ENCODE measurements at places on chromosomes 13 and 19. TPM values are rescaled to one million over a fixed set of nuclear protein-coding genes. Genes with fewer than 3 reads are reported as not detected.

Gene CALR3
- not detected for total RNA-seq

DNA sequence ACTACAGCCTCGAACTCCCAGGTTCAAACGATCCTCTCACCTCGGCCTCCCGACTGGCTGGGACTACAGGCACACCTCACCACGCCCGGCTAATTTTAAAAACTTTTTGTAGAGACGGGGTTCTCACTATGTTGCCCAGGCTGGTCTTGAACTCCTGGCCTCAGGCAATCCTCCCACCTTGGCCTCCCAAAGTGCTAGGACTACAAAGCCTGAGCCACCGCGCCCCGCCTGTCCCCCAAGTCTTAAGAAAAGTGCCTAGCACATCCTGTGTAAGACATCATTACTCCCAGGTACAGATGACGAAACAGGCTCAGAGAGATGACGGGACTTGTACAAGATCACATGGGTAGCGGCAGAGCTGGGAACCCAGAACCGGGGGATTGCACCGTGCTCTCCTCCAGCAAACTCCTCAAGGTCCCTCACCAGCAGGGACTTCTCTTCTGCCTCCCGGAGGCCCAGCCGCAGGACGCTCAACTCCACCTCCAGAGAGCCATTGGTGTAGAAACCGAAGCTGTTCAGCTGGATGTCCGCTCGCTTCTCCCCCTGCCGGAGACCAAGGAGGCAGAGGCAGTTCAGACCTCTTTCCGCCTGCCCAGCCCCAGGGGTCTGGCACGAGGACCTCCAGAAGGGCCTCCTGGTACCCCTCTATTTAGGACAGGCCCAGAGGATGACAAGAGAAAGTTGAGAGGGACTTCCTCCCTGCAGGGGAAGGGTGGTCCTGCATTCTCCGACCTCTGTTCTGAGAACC lies 1.0 kb downstream of the GPR108 start:
- peak; percentile 92 for DNase-seq

GRCh38 chr13:31725841-31726240 lies 13.5 kb upstream of the RXFP2 start:
- DNase-seq = no peak

GRCh38 chr13:75437582-75438318 lies 44.2 kb downstream of the TBC1D4 start:
- DNase-seq = no peak

DNA sequence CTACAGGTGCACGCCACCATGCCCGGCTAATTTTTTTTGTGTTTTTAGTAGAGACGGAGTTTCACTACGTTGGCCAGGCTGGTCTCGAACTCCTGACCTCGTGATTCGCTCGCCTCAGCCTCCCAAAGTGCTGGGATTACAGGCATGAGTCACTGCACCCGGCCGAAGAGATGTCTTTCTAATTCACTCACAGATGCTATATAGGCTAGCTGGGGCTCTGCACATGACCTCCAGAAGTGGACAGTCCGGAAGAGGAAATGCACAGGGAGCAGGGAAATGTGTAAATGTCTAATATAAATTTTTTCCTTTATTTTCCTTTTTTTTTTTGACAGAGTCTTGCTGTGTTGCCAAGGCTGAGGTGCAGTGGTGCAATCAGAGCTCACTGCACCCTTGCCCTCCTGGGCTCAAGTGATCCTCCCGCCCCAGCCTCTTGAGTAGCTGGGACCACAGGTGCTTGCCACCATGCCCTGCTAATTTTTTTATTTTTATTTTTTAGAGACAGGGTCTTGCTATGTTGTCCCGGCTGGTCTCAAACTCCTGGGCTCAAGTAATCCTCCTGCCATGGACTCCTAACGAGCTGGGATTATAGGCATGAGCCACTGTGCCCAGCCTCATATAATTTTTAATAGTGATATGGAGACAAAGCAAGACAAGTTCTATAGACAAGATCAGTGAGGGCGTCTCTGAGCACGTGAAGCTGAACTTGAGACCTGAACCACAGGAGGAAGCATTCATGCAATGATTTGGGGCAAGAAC lies 8.4 kb downstream of the GIPC1 start:
- no peak for DNase-seq

DNA sequence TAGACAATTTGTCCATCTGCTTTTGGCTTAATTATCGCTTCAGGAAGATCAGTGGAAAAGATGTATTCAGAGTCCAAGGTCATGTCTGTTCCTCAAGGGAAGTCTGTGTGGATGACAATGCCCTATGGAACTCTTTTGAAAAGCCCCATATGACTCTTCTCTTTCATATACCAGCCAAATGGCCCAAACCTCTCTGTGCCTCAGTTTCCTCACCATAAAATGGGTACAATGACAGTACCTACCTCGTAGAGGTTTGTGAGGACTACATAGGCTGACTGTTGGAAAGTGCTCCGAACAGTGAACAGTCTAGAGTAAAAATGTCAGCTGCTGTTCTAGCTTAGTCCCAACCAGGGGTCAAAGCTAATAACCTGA lies 104.6 kb downstream of the COL4A2 start:
- DNase-seq = no peak

GRCh38 chr19:38210458-38210987 lies 13.5 kb downstream of the DPF1 start:
- DNase-seq = no peak

GRCh38 chr19:21463449-21464105 lies 41.8 kb upstream of the ZNF429 start:
- peak; percentile 66 for DNase-seq
